ENCODE measurements at places on chromosomes 4 and X.

- DNase-seq, result no peak
Observed at GRCh38 chrX:50000937-50001542, 78.6 kb downstream of the CLCN5 start.

GRCh38 chrX:42109428-42109827 is 186.1 kb upstream of the CASK start:
- DNase-seq, result no peak

GRCh38 chr4:10082047-10082446 is 34.6 kb downstream of the WDR1 start:
- no peak for DNase-seq

GRCh38 chr4:185654311-185654710 is 119.0 kb upstream of the PDLIM3 start:
- DNase-seq, result no peak

DNA sequence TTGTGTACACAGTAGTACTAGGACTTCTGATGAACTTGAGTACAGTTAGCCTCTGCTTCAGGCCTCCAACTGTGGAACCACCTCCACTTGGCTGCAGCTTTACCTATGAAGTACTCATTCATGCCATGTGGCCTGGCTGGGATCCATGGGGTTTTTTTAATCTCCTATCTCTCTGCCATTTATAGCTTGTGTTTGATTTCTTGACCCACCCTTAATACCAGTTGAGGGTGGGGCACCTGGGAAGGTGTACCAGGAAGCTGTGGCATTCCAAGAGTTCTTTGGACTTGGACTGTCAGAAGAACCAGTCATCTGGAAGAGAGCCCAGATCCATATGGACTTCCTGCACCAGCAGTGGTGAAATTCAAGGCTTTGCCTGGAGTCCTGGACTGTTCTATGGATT is 230.1 kb downstream of the SHROOM3 start:
- no peak for DNase-seq

Data from stimulated activated CD4-positive, alpha-beta T cell treated with anti-CD3 and anti-CD28 coated beads, Interleukin-15, amount 100 ng/mL, for 48 hours (primary cell).